Epithelial cell of umbilical artery (primary cell): ENCODE measurements at places on chromosomes 13 and 19. TPM values are rescaled to one million over a fixed set of nuclear protein-coding genes. Genes with fewer than 3 reads are reported as not detected.

SHISA7 gene
- total RNA-seq = not detected in 2 replicates

COX7A1 gene
- 2.0 and 2.3 TPM in 2 replicates for total RNA-seq

PRR22 gene
- under 0.01 and 0.30 TPM in 2 replicates for total RNA-seq

FPR3 gene
- total RNA-seq = under 0.01 TPM in 1 of 2 replicates, not detected in the other

CD33 gene
- not detected in 2 replicates for total RNA-seq

ZNF66 gene
- total RNA-seq = 2.3 and 4.3 TPM in 2 replicates

PLIN5 gene
- total RNA-seq = 1.4 TPM in 1 of 2 replicates, not detected in the other

EDNRB gene
- total RNA-seq = under 0.01 and 1.1 TPM in 2 replicates

HS6ST3 gene
- total RNA-seq = 0.15 and 0.65 TPM in 2 replicates

CCNE1 gene
- 9.1 and 9.4 TPM in 2 replicates for total RNA-seq

SYT3 gene
- total RNA-seq = under 0.01 and 0.15 TPM in 2 replicates

LRRC25 gene
- not detected in 2 replicates for total RNA-seq

AKAP8L gene
- 51.3 and 60.6 TPM in 2 replicates for total RNA-seq

GRK1 gene
- under 0.01 TPM in 1 of 2 replicates, not detected in the other for total RNA-seq

ZNF578 gene
- total RNA-seq = 0.30 and 1.6 TPM in 2 replicates

VSIG10L gene
- total RNA-seq = under 0.01 and 0.15 TPM in 2 replicates

PRSS57 gene
- total RNA-seq = not detected in 2 replicates

MED16 gene
- total RNA-seq = 17.2 and 23.4 TPM in 2 replicates

ETV2 gene
- total RNA-seq = 0.30 TPM in 1 of 2 replicates, not detected in the other

PSENEN gene
- 14.0 and 15.2 TPM in 2 replicates for total RNA-seq

C13orf42 gene
- not detected in 2 replicates for total RNA-seq

PCSK4 gene
- total RNA-seq = 0.76 and 0.97 TPM in 2 replicates

ZSCAN1 gene
- not detected in 2 replicates for total RNA-seq

IGFLR1 gene
- total RNA-seq = 0.91 and 4.2 TPM in 2 replicates

HCST gene
- not detected in 2 replicates for total RNA-seq

EID2B gene
- total RNA-seq = 2.3 and 4.4 TPM in 2 replicates

RFPL4A gene
- total RNA-seq = under 0.01 TPM in 1 of 2 replicates, not detected in the other

EEF1AKMT1 gene
- 5.5 and 11.7 TPM in 2 replicates for total RNA-seq

GGACT gene
- 5.8 and 5.9 TPM in 2 replicates for total RNA-seq

CPT1C gene
- 13.0 and 19.5 TPM in 2 replicates for total RNA-seq

CYP4F12 gene
- total RNA-seq = not detected in 2 replicates

KCNC3 gene
- under 0.01 TPM in 2 replicates for total RNA-seq

ZNF71 gene
- total RNA-seq = 7.3 and 9.4 TPM in 2 replicates

PGLYRP1 gene
- not detected in 2 replicates for total RNA-seq

PCDH8 gene
- total RNA-seq = not detected in 2 replicates

CLC gene
- total RNA-seq = not detected in 2 replicates

ZNF69 gene
- 0.91 and 1.9 TPM in 2 replicates for total RNA-seq

OR7D2 gene
- not detected in 2 replicates for total RNA-seq

CEACAM3 gene
- not detected in 2 replicates for total RNA-seq

THSD8 gene
- not detected in 2 replicates for total RNA-seq

EDDM13 gene
- total RNA-seq = 0.32 and 1.5 TPM in 2 replicates

PSG11 gene
- not detected in 2 replicates for total RNA-seq

HIPK4 gene
- total RNA-seq = under 0.01 TPM in 1 of 2 replicates, not detected in the other

BCL3 gene
- 1.9 and 2.1 TPM in 2 replicates for total RNA-seq

CEACAM20 gene
- total RNA-seq = not detected in 2 replicates

PIP5K1C gene
- total RNA-seq = 17.2 and 19.8 TPM in 2 replicates

ZNF426 gene
- total RNA-seq = 20.1 and 21.4 TPM in 2 replicates

B3GNT8 gene
- 2.6 and 4.4 TPM in 2 replicates for total RNA-seq

SIGLECL1 gene
- total RNA-seq = not detected in 2 replicates

EFNA2 gene
- total RNA-seq = 0.97 TPM in 1 of 2 replicates, not detected in the other

NLRP9 gene
- not detected in 2 replicates for total RNA-seq

CEACAM1 gene
- 0.32 and 0.46 TPM in 2 replicates for total RNA-seq
